ENCODE measurements at places on chromosomes 3 and 15.
A peak's percentile ranks its signal among the peaks of the same experiment; 100 is the strongest.

GRCh38 chr3:77055841-77056341, 16.0 kb downstream of the ROBO2 start:
- no peak for DNase-seq

GRCh38 chr15:41919954-41920538, 26.2 kb upstream of the SPTBN5 start:
- DNase-seq: peak; percentile 94

- DNase-seq: no peak
Measured at GRCh38 chr15:57705746-57706404, 639 bp upstream of the POLR2M start.

DNA sequence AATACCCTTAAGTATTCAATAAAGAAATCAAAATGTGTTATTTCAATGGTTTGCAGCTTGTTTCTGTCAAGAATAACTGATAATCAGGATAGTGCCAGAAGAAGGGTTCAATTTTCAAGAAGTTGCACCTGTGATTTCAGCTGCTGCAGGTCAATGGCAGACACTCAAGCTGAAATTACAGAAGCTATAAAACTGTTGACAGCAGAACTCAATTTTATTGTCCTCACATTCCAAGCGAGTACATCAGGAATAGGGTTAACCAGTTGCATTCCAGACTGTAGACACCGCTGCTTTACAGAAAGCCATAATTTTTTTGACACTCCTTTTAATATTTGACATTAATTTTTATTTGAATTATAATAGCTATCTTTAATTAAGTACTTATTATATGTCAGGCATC, 364.1 kb downstream of the CGGBP1 start:
- no peak for DNase-seq

GRCh38 chr3:11582191-11582968, 61.3 kb downstream of the VGLL4 start:
- peak; percentile 95 for DNase-seq

DNA sequence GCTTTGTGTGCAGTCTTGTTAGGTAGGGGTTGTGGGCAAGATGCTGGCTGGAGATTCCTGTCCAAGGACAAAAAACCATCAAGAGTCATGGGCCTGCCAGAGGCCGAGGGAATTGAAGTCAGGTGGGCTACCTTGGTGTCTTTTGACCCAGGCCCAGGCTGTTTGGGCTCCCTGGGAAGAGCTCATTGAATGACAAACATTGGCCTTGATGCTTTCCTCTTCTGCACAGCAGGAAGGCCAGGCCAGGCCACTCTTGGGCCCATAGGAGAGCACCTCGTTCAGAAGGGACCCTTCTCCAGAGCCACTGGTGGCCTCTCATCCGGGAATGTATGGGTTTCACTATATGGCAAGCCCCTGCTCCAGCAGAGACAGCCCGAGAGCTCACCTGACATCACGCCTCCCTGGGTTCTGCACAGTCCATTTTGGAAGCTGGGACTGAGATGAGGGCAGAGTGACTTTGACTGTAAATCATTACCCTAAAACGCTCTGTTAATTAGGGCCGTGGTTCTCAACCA, 169.1 kb downstream of the NSMCE3 start:
- no peak for DNase-seq

DNA sequence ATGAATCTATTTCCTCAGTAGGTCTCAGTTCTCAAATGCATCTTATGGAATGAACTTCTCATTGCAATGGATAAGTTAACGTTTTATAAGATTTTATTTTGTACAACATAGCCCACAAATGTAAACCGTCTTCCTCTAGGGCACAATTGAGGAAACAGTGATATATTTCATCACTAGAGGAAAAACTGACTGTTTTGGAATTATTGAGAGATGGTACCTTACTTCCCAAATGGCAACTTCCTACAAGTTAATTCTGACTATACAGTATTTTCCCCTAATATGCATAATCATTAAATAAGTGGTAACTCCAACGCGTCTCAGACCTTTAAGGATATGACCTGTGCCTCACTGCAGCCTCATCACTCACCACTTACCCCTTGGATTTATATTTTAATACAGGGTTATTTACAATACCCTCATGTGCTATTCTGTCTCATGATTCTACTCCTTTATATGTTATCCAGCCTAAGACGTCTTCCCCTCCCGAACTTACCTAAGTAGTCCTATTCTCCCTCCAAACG, 13.3 kb downstream of the GABPB1 start:
- DNase-seq: no peak

- DNase-seq: peak; percentile 77
Measured at GRCh38 chr3:87167628-87168456, 59.3 kb upstream of the CHMP2B start.

DNA sequence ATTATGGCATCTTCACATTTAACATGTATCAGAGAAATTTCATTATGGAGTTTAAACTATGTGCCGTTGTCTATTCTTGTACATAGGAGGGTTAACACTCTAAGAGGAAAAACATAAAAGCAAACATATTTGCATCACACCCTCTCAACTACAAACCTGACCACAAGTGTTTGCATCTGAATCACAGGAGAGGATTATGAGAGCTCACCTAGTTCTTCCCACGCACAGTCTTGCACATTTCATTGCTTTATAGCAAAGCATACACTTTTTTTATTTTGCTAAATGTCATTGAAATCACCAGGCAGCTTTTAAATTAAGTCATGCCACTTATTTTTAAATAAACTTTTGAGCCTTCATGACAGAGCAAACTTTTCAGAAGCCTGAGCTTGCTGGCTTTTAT, 12.5 kb downstream of the TRAT1 start:
- no peak for DNase-seq

- DNase-seq: no peak
Measured at GRCh38 chr3:76566211-76566534, 473.7 kb upstream of the ROBO2 start.

DNA sequence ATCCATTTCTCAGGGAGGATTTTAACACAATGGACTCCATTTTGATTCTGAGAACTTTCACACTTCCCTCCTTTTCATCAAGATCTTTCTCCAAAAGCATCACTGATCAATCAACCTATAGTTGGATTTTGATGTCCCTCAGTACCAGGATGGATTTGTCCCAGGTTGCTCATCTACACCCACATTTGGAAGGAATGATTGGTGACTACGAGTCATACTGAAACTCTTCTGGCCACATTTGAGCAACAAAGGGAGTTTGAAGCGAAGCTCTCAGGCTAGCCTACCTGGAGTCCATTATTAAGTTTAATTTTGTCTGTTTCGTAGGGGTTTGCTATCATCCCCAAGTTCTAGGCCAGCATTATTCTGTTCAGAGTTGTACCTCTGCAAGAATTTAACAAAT, 31.3 kb upstream of the ATP8B4 start:
- no peak for DNase-seq

GRCh38 chr3:35670408-35670965, 31.2 kb downstream of the ARPP21 start:
- no peak for DNase-seq

DNA sequence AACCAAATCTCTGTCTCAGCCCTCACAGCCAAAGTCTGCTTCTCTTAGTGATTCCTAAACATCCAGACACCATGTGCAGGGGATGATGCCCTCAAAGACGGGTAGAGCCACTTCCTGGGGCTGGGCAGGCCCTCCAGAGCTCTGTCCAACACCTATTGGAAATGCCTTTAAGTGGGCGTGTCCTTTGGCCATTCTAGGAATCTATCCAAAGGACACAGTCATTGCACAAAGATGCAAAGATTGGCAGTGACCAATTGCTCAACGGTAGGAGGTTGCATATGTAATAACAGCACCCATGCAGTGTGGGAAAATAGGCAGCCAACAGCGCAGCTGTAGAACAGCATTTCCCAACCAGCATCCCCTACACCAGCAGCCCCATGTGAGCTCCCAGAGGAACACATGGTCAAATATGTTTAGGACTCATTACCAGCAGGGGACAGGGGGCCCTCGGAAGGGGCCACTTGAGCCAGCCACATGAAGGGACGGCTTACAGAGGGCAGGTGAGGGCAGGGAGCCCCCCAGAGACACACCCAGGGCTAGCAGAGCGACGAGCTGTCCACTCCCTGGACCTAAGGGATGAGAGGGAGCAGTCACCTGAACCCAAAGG, 142.8 kb upstream of the IQSEC1 start:
- peak; percentile 49 for DNase-seq

GRCh38 chr3:45946307-45946706, 3.0 kb downstream of the CXCR6 start:
- DNase-seq: no peak

DNA sequence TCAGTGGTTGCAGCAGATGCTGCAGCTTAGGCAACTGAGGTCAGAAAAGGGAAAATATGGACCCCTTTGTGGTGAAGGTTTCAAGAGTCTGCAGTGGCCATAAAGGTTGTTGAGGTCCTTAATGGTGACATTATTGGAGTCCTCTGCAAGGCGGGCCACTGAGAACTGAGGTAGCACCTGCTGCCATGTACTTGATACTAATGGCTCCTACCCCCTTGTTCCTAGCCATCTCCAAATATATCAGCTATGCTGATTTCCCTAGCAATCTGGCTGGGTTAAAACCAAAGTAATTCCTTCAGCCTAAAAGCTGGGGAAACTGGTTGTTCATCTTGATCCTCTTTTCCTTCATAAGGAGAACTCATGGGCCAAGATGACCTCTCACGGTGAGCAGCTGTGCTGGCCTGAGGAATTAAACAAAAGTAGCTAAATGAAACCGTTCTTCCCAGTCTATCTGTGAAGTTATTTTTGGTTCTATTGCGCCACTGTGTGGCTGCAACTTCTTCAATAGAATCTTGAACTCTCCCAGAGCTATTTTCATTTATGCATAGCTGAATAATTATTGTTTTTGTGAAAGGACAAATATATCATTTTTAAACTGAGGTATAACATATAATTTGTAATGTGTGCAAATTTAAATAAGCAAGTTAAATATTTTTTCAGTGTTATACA, 76.1 kb upstream of the PLSCR4 start:
- peak; percentile 88 for DNase-seq

DNA sequence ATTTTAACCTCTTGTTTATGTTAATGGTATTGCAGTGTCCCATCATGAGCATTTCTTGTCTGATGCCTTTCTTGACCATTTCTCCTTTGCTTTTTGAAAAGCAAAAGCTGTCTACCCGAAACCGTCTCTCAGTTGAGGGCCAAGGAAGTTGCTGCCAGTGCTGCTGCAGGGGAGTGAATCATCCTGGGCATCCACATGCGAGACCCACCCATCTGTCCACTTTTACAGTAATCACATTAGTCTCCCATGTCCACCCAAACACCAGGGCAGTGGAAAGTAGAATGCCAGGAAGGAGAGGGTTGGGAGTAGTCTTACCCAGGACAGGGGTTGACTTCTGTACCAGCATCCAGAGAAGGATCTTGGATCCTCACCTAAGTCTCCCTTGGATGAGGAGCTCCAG, 48.6 kb upstream of the TEX264 start:
- DNase-seq: peak; percentile 34

- DNase-seq: no peak
Measured at GRCh38 chr3:4687167-4687566, 194.0 kb downstream of the ITPR1 start.

GRCh38 chr15:68303134-68303533, 25.6 kb downstream of the FEM1B start:
- DNase-seq: no peak

GRCh38 chr15:100235030-100235617, 106.7 kb downstream of the ADAMTS17 start:
- DNase-seq: no peak

DNA sequence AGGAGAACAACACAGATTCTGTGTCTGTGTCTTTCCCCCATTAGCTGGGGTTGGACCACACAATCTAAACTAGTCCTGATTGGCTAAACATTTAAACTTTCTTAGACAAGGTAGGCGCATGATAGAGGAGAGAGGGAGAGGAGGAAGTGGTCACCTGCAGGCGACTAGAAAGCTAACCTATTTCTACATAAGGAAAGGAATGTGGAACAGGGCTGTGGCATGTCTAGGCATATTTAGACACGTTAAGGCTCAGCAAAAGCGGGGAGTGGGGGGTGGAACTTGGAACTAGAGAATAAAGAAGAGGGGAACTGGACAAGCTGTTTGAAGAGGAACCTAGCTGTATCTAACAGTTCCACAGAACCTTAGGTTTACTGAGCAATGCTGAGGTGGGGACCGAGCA, 12.8 kb downstream of the LRRC28 start:
- no peak for DNase-seq

GRCh38 chr3:58783845-58784244, 117.3 kb upstream of the FAM3D start:
- DNase-seq: no peak

- DNase-seq: peak; percentile 82
Measured at GRCh38 chr15:68598171-68599152, 19.7 kb downstream of the CORO2B start.

DNA sequence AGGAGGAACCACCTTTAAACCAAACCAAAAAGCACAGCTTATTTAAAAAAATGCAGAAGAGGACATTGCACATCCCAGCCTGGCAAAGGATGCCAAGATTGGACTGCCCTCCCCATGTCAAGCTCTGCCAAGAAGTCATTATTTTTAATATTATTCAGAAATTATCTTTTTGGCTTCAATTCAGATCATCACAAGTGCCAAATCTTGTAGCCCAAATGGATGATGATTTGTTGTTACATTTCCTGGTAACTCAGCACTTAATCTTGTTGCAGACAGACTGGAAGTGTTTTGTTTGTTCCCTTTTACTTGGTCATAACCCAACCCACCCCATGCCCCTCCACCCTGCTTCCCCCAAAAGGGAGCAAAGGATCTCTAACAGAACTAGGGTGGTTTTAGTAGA, 28.1 kb upstream of the LXN start:
- peak; percentile 89 for DNase-seq

- no peak for DNase-seq
Measured at GRCh38 chr3:42557854-42558253, 23.9 kb downstream of the SEC22C start.

GRCh38 chr3:82044930-82045705, 283.7 kb upstream of the GBE1 start:
- no peak for DNase-seq

DNA sequence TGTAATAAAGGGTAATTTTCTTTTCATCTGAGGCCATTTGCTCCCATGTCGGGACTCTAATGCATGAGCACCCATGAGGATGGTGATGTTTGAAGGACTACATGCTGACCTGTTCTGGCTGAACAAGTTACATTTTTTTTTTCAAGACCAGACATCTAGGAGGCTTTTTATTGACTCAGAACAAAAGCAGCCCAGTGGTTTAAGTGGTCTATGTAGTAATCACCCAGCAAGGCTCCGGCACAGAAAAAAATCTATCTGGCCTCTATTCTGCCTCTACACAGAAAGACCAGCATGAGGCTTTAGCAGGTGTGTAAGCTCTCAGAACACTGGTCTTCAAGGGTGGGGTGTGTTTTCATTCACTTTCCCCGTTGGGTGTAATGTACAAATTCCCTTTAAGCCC, 95.1 kb upstream of the ZBED2 start:
- DNase-seq: peak; percentile 50

Data from fibroblast of the aortic adventitia (primary cell).